ENCODE measurements at places on chromosomes 1 and 21.

GRCh38 chr1:1347663-1348419 lies 1.4 kb downstream of the DVL1 start:
- no peak for DNase-seq

- no peak for DNase-seq
These were observed 40.3 kb downstream of the KIF1B start for GRCh38 chr1:10250663-10251062.

- DNase-seq, result no peak
These were observed 78.2 kb downstream of the SLC66A1 start for GRCh38 chr1:19390166-19390850.

DNA sequence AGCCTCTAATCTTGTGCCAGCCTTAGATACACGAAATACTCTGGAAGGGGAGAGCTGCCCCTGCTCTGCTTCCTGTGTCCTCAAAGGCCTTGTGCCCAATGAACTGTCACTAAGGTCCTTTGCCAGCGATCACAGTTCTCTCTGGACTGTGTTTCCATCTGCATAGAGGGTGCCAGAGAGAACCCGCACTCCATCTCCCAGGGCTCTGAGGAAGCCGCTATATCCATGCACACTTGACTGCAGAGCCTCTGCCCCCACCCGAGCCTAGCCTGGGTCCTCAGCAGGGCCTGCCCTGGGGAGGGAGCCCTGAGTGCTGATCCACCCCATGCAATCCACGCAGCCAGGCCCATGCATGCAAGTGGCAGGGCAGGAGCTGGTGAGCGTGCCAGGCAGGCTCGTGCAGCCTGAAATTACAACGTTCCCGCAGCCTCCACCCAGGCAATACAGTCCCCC lies 30.6 kb upstream of the KIF21B start:
- DNase-seq, result no peak

DNA sequence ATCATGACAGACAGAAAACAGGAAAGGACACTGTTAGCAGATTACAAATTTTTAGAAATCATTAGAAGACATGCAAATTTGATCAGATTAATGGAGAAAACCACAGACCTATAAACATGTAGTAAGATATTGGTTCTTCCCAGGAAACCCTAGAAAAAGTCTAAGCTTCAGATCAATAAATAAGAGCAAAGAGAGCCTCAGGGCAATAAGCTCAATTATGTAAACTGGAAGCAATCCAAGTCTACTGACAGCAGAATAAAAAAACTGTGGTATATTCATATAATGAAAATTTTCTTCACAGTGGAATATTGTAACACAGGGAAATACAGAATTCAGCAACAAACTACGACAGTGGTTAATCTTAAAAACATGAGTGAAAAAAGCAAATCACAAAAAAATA lies 36.3 kb downstream of the NRDC start:
- no peak for DNase-seq

Data from CD4-positive, alpha-beta T cell treated with Interleukin-10 for 1 hour (primary cell).